ENCODE measurements at places on chromosomes 11 and 22. TPM values are rescaled to one million over a fixed set of nuclear protein-coding genes. Genes with fewer than 3 reads are reported as not detected.

GRCh38 chr22:46079861-46080821, 70.2 kb upstream of the PPARA start:
- no peak for DNase-seq

DNA sequence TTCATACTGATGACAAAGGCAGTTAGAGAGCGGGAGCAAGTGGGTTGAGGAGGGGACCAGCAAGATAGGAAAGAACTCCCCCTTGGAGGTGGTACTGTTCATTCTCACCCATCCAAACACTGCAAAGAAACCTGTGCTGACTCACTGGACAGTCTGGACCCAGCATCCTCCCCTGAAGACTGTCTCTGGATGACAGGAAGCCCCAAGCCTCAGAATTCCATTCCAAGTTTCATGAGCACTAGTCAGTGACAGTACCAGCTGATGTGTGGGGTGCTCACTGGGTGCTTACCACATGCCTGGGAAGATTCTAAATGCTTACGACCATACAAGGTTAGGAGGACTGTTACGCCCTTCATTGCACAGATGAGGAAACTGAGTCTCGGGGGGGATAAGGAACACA, 160.9 kb downstream of the IGLL1 start:
- DNase-seq = no peak

DNA sequence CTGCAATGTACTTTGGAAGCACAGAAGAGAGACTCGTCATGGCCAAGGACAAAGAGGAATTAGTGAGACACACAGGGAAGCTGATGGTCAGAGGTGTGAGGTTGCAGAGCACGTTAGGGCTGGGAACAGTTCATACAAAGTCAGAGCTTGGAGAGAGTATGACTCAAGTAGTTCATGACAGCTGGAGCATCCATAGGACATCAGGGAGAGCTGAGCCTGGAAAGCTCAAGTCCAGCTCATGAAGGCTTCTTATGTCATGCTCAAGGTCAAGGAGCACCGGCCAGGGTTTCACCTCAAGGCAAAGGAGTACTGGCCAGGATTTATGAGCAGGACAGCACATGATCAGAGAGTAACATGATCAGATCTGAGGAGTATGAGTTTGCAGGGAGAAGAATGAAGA, 64.6 kb upstream of the CHST1 start:
- no peak for DNase-seq

DNA sequence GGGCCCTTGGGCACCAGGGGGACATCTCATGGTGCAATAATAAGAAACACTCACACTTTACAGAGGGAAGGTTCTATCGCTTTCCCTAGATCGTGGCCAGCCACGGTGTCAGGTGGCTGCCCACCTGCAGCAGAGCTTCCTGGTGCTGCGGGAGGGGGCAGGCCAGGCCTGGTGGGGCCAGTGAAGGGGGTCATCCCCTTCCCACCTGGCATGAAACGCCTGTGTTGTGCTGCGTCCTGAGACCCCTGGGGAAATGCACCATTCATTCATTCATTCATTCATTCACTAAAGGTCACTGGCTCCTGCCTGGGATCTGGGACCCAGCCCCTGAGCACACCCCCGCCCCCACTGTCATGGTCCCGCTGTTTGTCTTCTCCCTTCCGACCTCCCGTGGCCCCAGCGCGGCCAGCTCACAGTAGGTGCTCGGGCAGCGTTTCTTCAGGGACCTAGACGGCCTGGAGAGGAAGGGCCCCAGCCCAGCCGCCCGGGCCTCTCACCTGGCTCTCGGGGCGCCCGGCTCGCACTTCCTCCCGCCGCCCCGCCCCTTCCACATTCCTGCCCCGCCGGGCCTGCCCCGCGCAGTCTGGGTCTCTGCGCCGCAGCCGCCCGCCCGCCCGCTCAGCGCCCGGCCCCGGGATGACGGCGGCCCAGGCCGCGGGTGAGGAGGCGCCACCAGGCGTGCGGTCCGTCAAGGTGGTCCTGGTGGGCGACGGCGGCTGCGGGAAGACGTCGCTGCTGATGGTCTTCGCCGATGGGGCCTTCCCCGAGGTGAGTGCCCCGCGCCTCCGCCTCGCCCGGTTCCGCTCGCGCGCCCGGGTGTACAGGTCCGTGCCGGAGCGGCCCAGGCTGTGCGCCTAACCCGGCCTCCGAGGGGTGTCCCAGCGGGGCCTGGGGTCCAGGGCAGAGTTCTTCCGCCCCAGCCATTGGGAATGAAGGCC, at the start of gene RHOD:
Gene RHOD (plus strand): TSS at position 581 of the 938 bp plus-strand sequence. CDS start 56 bp downstream, at position 637.
- peak; percentile 50 for DNase-seq

DNA sequence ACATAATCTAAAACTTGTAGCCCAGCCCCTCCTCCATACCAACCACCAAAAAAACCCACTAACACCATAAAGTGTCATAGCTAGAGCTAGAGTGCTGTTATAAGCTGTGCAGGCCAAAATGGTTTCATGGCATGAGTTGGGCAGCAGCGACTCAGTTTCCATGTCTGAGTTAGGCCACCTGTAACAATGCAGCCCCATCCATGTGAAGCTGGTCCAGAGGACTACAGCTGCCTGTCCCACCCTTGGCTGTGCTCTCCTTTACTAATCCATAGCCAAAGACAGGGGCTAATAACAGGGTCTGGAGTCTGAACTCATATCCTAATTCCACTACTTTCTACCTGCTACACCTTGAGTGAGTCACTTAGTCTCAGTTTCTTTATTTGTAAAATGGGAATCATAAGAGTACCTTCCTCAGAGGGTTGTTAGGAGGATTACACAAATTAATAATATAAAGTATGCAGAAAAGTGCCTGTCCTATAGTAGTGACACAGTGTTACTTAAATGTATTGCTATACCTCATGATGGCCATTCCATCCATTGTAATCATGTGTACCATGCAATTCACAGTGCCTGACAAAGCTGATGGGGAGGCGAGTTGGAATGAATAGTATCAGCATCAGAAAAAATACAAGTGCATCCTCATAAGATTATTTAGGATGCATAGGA, 20.6 kb downstream of the KCNQ1OT1 start:
- DNase-seq = no peak

- DNase-seq = no peak
Measured at GRCh38 chr11:59857439-59858434, 8.6 kb downstream of the TCN1 start.

GRCh38 chr22:46006379-46007002, 29.5 kb upstream of the WNT7B start:
- peak; percentile 85 for DNase-seq

GRCh38 chr22:49933236-49934159, 15.1 kb downstream of the CRELD2 start:
- no peak for DNase-seq

- DNase-seq = no peak
Measured at GRCh38 chr11:107263844-107264563, 193.6 kb downstream of the CWF19L2 start.

DNA sequence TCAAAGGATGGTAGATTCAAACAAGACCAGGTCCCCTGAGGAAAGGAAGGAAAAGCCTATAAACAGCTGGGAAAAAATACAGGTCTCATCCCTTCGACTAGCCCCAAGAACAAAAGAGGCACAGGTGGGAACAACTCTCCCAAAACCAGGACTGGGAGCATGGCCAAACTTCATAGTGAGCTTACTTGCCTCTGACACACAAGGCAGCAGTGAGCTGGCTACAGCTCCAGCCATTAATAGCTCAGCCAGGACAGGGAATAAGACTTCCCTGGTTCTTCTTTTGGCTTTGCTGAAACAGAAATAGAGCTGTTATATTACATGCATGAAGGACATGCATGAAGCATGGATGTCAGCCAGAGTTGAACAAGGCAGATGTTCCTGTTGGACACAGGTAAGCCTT, at the start of gene OR10A2:
Gene OR10A2 (plus strand): TSS at position 97 of the 400 bp plus-strand sequence. CDS start 6,698 bp downstream, outside the sequence.
- no peak for DNase-seq

- DNase-seq = no peak
Measured at GRCh38 chr22:30474683-30475424, 3.0 kb upstream of the SEC14L3 start.

DNA sequence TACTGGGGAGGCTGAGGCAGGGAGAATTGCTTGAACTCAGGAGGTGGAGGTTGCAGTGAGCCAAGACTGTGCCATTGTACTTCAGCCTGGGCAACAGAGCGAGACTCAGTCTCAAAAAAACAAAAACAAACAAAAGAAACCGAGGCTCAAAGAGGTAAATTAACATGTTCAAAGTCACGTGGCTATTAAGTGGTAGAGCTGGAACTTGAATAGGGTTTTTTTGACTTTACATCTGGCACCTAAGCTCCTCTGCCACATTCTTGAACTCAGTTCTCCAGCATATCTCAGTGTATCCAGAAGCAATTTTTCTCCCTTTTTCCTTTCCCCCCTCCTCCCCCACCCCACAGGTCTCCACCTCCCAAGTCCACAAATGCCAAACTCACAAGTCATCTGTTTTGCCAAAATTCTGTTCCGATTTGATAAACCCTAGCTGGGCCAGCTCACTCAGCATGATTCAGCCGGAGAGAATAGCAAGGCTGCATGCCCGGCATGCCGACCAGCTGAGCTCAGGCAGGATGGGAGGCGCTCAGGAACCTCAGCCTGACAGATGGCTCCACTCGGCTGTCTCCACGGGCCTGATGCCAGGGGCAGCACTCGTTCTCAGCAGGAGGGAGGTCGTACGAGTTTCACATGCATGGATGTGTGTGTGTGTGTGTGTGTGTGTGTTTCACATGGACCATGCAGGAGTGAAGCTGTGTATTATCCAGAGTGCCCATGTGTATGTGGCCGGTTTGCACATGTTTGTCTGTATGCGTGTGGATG, 63.2 kb upstream of the RRAS2 start:
- peak; percentile 81 for DNase-seq

DNA sequence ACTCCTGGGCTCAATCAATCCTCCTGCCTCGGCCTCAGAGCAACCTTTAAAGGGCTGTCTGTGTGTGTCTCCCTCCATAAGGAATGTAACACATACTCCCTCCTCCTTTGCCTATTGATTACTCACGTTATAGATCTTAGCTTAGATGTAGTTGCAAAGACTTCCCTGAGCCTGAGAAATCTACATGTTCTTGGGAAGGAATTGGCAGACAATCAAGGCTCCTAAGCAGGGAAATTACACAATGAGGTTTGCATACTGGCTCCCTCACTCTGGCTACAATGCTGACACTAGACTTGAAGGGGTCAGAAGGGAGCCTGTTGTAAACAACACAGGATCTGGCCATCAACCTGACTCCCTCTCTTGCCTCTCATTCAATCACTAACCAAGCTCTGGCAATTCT, 5.2 kb upstream of the OLFML1 start:
- DNase-seq = no peak

DNA sequence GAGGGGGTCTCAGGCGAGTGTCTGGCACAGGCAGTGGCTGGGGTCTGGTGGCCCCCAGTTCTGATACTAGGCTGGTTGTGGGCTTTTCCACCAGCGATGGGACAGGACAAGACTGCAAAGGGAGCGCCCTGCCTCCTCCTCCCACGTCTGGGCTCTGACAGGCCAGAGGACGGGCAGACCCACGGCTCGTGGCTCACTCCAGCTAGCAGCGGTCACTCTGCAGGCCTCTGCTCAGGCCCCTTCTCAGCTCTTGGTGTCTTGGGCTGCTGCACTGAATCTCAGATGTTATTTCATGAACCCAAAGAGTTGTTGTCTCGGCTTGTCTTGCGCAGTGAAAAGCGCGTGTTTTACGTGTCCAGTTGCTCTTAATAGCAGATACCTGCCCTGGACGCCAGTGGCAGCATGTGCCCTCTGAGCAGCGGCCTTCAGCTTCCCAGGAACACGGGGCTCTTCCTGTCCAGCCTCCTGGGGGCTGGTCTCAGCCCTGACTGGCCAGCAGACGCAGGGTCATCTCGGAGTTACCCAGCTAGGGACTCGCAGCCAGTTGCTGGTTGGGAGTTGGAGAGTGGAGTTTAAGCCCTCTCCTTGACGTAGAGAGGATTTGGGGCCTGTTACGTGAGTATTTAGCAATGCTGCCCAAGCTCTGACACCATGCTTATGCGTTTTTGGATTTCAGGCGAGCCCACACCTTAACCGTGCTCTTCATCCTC, 9.6 kb downstream of the PTDSS2 start:
- DNase-seq = no peak

GRCh38 chr11:112506852-112507251, 246.2 kb upstream of the PLET1 start:
- no peak for DNase-seq

GRCh38 chr22:45304971-45305370, 4.8 kb upstream of the FAM118A start:
- DNase-seq = no peak

- no peak for DNase-seq
Measured at GRCh38 chr22:42951093-42951710, 63.7 kb downstream of the PACSIN2 start.

- no peak for DNase-seq
Measured at GRCh38 chr11:16737818-16738192, 642 bp upstream of the C11orf58 start.

- DNase-seq = no peak
Measured at GRCh38 chr11:72561856-72562255, 112.4 kb downstream of the PDE2A start.

DNA sequence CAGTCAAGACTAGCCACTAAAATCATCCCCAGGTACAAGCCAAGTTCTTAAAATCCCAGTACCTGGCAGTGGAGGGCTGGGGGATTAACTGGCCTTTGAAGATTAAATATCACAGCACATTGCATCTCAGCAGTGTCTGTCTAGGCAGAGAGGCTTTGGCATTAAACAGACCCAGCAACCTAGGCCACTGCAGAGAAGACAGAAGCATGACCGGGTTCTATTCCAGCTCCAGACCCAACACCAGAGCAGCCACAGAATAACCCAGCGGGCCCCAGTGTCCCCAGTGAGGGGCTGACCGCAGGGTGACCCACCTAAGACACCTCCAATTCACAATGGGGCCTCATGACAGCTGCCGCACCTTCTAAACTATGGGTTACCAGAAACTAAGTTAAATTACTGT, 88.2 kb downstream of the SHANK2 start:
- no peak for DNase-seq

- no peak for DNase-seq
Measured at GRCh38 chr11:100141201-100141600, 545.9 kb upstream of the ARHGAP42 start.

Gene MED19
- polyA plus RNA-seq = 24.3 TPM

Gene TBX1
- polyA plus RNA-seq = 0.64 TPM

Gene GUCD1
- polyA plus RNA-seq = 95.4 TPM

Gene KCNQ1
- 12.7 TPM for polyA plus RNA-seq

Gene OR5P2
- not detected for polyA plus RNA-seq

Gene KDM4E
- 0.07 TPM for polyA plus RNA-seq

Gene SPON1
- 71.8 TPM for polyA plus RNA-seq

Gene BET1L
- 48.6 TPM for polyA plus RNA-seq

Gene NLRP6
- polyA plus RNA-seq = 0.86 TPM

Gene SAA4
- polyA plus RNA-seq = not detected

Data from renal pelvis (tissue), 12 donors.